ENCODE measurements at places on chromosomes 3 and 15. TPM values are rescaled to one million over a fixed set of nuclear protein-coding genes. Genes with fewer than 3 reads are reported as not detected.

STAC gene
- total RNA-seq, result 4.3 TPM

EPHA6 gene
- 0.17 TPM for total RNA-seq

MNS1 gene
- 3.4 TPM for total RNA-seq

PDIA5 gene
- 24.4 TPM for total RNA-seq

STRIT1 gene
- not detected for total RNA-seq

FETUB gene
- not detected for total RNA-seq

DAPK2 gene
- total RNA-seq, result 0.34 TPM

HTR3E gene
- total RNA-seq, result not detected

SETMAR gene
- total RNA-seq, result 10.9 TPM

LDHAL6B gene
- not detected for total RNA-seq

GATA2 gene
- total RNA-seq, result 2.8 TPM

All from bronchus fibroblast of lung (primary cell).